ENCODE measurements at places on chromosomes 6 and 20.

- no peak for DNase-seq
These were observed 1.5 kb upstream of the CRIP3 start for GRCh38 chr6:43310134-43310533.

GRCh38 chr6:55049866-55050265, 124.4 kb upstream of the HCRTR2 start:
- DNase-seq = no peak

- DNase-seq = no peak
These were observed 6.0 kb upstream of the IER3 start for GRCh38 chr6:30750379-30750668.

DNA sequence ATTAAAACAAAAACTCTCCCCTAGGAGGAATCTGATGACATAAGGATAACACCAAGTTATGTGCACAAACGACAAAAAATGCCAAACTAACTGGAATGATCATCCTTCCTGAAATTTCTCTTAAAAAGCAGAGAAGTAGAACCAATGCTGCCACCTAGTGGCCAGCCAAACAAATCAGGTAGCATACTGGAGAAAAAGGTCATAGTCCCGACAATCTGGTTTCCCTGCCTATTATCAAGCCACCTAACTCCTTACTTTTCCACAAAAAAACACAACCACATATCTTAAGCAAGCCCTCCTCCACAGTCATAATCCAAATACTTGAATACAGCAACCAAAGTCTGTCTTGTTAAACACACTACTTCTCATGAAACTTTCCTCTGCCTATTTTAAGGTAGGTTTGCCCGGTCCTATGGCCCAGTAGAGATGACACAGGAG, 5.3 kb downstream of the OARD1 start:
- peak; percentile 55 for DNase-seq

- DNase-seq = no peak
These were observed 45.0 kb downstream of the LIN28B start for GRCh38 chr6:105001906-105002305.

DNA sequence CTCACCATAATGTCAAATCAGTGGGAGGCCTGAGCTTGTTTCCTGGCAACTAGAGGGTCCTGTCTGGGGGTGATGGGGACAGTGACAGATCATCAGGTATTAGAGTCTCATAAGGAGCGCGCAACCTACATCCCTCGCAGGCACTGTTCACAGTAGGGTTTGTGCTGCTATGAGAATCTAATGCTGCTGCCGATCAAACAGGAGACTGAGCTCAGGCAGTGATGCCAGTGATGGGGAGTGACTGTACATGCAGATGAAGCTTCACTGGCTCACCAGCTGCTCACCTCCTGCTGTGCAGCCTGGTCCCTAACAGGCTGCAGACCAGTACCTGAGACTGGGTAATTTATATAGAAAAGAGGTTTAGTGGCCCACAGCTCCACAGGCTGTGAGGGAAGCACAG, 147.3 kb downstream of the TTLL2 start:
- DNase-seq = no peak

DNA sequence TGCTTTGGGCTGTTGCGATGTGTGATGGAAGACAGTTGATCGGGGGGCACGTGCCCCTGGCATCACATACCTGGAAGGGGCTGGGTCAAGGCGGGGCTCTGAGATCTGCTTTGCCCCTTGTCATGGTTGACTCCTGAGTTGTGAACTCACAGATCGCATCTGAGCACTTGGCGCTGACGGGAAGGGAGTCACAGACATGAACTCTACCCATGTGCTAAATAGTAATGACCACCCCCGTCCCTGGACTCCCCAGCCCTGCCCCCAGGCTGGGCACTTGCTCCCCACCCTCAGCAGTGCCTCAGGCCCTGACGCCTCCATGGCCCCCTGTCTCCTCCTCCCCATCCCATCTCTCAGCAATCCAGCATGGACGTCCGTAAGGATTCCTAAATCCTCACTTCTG, 107.0 kb downstream of the SYNDIG1 start:
- DNase-seq = no peak

DNA sequence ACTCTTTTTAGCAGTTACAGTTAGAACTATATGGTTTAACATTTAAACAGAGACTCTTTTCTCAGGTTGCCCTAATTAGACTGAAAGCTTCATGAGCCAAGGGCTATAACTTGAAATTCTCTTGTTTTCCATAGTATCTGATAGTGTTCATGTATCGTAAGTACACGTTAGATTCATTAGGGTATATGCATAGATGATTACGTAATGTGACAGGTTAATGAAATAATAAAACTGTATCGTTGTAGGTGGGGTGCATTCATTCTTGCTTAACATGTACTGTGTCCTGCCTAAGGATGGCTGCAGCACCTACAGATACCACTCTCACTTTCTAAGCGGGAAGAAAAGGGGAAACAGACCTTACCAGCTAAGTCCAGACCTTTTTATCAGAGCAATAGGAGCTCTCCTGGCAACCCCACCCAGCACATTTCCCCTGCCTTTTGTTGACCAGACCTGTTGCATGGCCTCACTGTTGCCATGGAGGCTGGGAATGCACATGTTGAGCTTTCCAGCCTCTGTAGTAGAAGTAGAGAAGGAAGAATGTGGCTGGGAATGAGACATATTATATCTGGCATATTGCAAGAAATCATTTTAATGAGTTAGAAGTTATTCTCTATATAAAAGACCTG, 83.0 kb downstream of the MAP3K4 start:
- DNase-seq = no peak

DNA sequence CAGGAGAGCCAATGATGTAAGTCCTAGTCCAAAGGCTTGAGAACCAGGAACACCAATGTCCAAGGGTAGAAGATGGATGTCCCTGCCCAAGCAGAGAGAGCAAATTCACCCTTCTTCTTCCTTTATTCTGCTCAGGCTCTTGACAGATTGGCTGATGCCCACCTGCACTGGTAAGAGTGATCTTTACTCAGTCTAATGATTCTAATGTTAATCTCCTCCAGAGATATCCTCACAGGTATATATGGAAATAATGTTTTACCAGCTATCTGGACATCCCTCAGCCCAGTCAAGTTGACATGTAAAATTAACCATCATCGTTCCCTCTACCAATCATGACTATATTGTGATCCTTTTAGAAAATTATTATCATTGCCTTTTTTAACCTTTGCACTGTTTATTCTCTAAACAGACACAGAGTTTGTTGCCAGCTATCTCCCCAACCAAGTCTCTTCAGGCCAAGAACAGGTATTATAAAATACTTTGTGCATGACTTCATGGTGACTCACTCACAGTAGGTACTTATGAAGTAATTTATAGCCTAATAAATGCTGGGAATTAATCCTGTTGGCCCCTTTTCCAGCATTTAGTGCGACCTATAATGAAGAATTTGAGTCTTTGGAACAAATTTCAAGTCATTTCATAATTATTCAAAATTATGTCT, 26.2 kb upstream of the TSHZ2 start:
- no peak for DNase-seq

GRCh38 chr6:95249175-95249574, 328.2 kb upstream of the MANEA start:
- no peak for DNase-seq

- no peak for DNase-seq
These were observed 71.5 kb upstream of the ISM1 start for GRCh38 chr20:13149371-13150105.

DNA sequence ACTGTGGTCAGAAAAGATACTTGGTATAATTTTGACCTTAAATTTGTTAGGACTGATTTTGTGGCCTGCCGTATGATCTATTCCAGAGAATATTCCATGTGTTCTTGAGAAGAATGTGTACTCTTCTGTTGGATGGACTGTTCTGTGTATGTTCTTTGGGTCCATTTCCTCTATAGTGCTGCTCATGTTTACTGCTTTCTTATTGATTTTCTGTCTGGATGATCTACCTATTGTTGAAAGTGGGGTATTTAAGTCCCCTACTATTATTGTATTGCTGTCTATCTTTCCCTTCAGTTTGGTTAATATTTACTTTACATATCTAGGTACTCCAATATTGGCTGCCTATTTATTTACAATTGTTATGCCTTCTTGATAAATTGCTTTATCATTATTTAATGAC, 298.4 kb downstream of the BCKDHB start:
- DNase-seq = no peak

GRCh38 chr20:2835331-2835796, 5.1 kb downstream of the PCED1A start:
- no peak for DNase-seq

GRCh38 chr20:38216201-38216600, 44.3 kb downstream of the KIAA1755 start:
- DNase-seq = no peak

- DNase-seq = no peak
These were observed 207.1 kb upstream of the MARCKS start for GRCh38 chr6:113649880-113650609.

- peak; percentile 19 for DNase-seq
These were observed 707 bp downstream of the MAN1A1 start for GRCh38 chr6:119348748-119349360.

DNA sequence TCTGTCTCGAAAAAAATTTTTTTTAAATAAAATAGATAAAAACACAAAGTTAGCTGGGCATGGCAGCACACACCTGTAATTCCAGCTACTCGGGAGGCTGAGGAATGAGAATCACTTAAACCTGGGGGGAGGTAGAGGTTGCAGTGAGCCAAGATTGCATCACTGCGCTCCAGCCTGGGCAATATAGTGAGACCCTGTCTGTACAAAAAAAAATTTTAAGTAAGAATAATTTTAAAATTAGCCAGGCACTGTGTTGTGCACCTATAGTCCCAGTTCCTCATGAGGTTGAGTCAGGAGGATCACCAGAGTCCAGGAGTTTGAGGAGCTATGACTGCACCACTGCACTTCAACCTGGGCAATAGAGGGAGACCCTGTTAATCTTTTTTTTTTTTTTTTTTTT, 149.2 kb upstream of the SHLD1 start:
- no peak for DNase-seq

DNA sequence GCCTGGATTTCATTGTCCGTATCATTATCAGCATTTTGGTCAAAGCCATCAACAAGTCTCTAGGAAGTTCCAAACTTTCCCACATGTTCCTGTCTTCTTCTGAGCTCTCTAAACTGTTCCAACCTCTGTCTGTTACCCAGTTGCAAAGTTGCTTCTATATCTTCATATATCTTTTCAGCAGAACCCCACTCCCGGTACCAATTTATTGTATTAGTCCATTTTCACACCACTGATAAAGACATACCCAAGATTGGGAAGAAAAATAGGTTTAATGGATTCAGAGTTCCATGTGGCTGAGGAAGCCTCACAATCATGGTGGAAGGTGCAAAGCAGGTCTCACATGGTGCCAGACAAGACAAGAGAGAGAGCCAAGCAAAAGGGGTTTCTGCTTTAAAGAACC, 293.2 kb downstream of the EPM2A start:
- DNase-seq = no peak

- no peak for DNase-seq
These were observed 36.1 kb upstream of the TGM3 start for GRCh38 chr20:2259731-2260130.

GRCh38 chr6:92297101-92297500, 1122.3 kb downstream of the EPHA7 start:
- no peak for DNase-seq

Measured in CD4-positive, alpha-beta T cell treated with Interleukin-15 for 4 hours (primary cell).